Esophagus squamous epithelium (tissue), 5 donors: ENCODE measurements at places on chromosomes 7 and 10.

GRCh38 chr10:62912086-62912485 lies 95.9 kb upstream of the EGR2 start:
- H3K4me3 ChIP-seq: no peak overlapping the region
- H3K36me3 ChIP-seq: no peaks in the 10 kb centered on the region
- no peaks in the 10 kb centered on the region for H3K4me1 ChIP-seq
- no peak overlapping the region for H3K27ac ChIP-seq
- DNase-seq: no peak
- H3K27me3 ChIP-seq: no peaks in the 10 kb centered on the region

- no peak for DNase-seq
- no peak overlapping the region for H3K4me3 ChIP-seq
- no peaks in the 10 kb centered on the region for H3K27me3 ChIP-seq
- no peaks in the 10 kb centered on the region for H3K4me1 ChIP-seq
- no peaks in the 10 kb centered on the region for H3K36me3 ChIP-seq
These were observed 45.5 kb downstream of the CAV1 start for GRCh38 chr7:116570306-116570705.

DNA sequence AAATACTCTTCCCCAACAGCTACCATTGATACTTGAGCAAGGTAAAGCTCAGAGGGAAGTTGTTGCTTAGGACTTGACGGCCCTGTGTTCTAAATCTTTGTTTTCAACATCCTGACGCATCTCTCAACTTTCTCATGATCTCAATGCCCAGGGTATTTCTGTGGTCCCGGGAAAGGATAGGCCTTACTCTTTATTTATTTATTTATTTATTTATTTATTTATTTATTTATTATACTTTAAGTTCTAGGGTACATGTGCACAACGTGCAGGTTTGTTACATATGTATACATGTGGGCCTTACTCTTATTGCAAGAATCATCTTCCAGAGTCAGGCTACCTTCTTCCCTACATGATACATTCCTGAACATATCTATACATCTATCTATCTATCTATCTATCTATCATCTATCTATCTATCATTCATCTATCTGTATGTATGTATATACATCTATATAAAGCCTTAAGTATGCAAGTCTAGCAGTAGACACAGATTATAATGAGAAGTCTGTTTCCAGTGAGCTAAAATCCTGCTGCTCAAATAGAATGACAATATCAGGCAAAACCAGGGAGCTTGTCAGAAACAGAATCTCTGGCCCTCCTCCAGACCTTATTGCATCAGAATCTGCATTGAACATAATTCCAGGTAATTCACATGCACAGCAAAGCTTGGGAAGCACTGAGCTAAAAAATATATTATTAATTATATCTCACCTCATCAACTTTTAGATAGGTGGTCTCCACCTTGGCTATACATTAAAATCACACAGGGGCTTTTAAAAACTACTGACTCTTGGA lies 12.2 kb upstream of the CPA5 start:
- no peak overlapping the region for H3K27ac ChIP-seq
- DNase-seq: no peak
- no peaks in the 10 kb centered on the region for H3K4me1 ChIP-seq
- H3K36me3 ChIP-seq: no peaks in the 10 kb centered on the region
- no peaks in the 10 kb centered on the region for H3K27me3 ChIP-seq
- no peak overlapping the region for H3K4me3 ChIP-seq

DNA sequence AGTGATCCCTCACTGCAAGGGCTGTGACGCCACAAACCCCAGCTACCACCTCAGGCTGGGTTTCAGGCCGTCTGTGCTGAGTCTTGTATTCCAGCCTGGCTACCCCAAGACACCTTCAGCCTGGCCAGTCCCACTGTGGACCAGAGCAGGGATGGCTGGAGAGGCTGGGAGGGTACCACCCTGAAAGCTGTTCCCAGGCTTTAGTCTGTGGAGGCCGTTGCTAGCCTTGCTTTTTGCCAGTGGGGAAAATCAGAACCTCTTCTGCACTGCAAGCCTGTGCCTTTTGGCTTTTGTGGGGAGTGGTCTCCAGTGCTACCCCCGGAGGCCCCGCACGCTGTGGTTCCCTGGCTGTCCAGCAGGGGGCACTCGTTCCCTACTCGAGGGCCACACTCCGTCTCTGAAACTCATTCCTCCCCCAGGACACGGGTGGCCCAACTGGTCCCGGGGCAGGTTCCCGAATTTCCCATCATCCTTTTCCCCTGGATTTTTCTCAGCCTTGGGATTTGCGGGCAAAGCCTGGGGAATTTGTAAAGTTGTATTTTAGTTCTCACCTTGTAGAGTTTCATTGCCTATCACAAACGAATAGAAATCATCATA lies 128.4 kb upstream of the BTBD16 start:
- H3K27me3 ChIP-seq: no peaks in the 10 kb centered on the region
- no peak overlapping the region for H3K4me3 ChIP-seq
- H3K4me1 ChIP-seq: peaks cover 67% of the 10 kb centered on the region

- no peak for DNase-seq
- H3K4me3 ChIP-seq: no peak overlapping the region
- no peaks in the 10 kb centered on the region for H3K27me3 ChIP-seq
- H3K27ac ChIP-seq: no peak overlapping the region
These were observed 40.9 kb downstream of the MTURN start for GRCh38 chr7:30175636-30176147.

DNA sequence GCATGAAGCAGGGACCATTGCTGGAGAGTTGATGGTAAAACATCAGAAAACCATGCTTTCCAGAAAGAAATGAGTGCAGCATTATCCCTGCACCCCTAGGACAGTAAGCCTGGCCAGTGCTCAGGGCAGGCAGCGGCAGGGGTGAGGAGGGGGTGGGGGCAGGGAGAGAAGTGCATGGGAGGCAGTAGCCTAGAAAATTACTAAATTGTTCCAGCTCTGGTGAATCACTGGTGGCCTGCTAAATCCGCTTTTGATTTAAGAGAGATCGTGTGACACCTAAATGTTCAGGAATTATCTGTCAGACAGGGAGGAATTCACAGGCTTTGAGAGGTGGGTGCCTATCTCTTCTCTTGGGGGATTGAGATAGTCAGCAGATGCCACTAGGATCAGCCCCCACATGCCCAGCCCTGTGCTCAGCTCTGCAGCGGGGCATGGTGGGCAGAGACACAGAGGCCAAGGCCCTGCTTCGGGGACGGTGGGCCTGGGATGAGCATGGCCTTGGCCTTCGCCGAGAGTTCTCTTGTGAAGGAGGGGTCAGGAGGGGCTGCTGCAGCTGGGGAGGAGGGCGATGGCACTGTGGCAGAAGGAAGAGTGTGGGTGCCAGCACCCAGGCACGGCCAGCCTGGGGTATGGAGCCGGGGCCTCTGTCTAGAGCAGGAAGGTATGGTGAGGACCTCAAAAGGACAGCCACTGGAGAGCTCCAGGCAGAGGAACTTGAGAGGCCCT lies 5.0 kb upstream of the AQP1 start:
- no peak overlapping the region for H3K27ac ChIP-seq
- H3K4me1 ChIP-seq: peaks cover 44% of the 10 kb centered on the region
- DNase-seq: no peak
- no peaks in the 10 kb centered on the region for H3K27me3 ChIP-seq
- no peak overlapping the region for H3K4me3 ChIP-seq
- no peaks in the 10 kb centered on the region for H3K36me3 ChIP-seq

- DNase-seq: no peak
- no peak overlapping the region for H3K4me3 ChIP-seq
- no peaks in the 10 kb centered on the region for H3K36me3 ChIP-seq
- peaks cover 44% of the 10 kb centered on the region for H3K4me1 ChIP-seq
- H3K27me3 ChIP-seq: no peaks in the 10 kb centered on the region
These were observed 42.4 kb upstream of the TOMM7 start for GRCh38 chr7:22864855-22865601.

DNA sequence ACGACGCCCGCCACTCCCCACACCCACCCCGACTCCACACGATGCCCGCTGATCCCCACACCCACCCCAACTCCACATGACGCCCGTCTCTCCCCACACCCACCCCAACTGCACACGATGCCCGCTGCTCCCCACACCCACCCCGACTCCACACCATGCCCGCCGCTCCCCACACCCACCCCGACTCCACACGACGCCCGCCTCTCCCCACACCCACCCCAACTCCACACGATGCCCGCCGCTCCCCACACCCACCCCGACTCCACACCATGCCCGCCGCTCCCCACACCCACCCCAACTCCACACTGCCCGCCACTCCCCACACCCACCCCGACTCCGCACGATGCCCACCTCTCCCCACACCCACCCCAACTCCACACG lies 317.0 kb downstream of the DNAJB6 start:
- H3K4me3 ChIP-seq: no peak overlapping the region
- no peaks in the 10 kb centered on the region for H3K36me3 ChIP-seq
- H3K27ac ChIP-seq: no peak overlapping the region
- no peak for DNase-seq
- no peaks in the 10 kb centered on the region for H3K4me1 ChIP-seq
- H3K27me3 ChIP-seq: no peaks in the 10 kb centered on the region

DNA sequence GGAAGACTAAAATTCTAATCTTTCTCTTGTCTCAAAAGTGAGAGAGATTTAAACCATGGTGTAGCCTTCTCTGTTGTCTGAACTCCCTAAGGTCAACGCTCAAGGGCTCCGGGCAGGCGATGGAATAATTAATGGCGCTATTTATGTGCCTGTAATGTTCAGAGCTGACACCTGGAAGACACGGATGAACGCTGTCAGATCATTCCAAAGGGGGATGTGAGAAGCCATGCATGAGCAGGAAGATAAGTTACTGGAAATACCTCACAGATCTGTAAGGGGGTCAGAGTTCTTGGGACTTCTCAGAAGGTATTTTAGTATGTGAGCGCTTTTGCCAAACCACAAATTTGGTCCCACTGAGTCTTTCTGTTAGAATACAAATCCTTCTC lies 73.3 kb upstream of the MTPN start:
- H3K4me1 ChIP-seq: no peaks in the 10 kb centered on the region
- H3K27ac ChIP-seq: no peak overlapping the region
- no peak overlapping the region for H3K4me3 ChIP-seq
- no peaks in the 10 kb centered on the region for H3K27me3 ChIP-seq

DNA sequence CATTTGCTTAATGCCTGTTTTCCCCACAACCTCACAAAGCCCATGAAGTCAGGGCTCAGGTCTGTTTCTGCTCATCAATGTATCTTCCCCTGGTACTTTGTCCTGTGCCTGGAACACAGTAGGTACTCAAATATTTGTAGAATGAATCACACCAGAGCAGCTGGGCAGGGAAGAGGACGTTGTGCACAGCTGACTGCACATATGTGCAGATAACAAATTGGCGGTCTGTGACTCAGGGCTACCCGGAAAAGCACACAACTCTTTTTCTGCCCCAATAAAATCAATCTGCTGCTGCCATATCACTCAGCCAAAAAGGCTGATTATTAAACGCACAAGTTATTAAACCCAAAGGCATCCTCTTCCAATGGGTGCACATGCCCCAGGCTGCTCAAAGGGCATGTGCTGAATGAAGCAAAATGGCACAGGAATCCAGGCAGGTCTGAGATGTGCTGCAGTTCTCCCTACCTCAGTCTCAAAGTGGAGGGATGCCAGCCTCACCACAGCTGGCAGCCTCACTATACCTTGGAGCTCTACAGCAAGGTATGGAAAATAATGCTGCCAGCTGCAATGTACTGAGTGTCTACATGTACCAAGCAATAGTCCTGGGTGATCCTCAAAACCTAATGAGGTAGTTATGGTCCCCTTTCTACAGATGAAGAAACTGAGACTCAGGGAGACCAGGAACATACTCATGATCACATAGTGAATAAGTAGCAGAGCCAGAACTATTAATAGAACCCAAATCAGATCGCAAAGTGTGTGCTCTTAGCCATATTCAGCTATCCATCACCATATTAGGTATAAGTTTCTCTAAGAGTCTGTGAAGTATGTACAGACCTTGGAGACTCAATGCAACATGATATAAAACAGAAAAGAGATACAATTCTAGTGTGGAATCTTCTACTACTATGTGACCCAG lies 43.4 kb downstream of the SORBS1 start:
- peaks cover 66% of the 10 kb centered on the region for H3K4me1 ChIP-seq
- H3K36me3 ChIP-seq: no peaks in the 10 kb centered on the region

DNA sequence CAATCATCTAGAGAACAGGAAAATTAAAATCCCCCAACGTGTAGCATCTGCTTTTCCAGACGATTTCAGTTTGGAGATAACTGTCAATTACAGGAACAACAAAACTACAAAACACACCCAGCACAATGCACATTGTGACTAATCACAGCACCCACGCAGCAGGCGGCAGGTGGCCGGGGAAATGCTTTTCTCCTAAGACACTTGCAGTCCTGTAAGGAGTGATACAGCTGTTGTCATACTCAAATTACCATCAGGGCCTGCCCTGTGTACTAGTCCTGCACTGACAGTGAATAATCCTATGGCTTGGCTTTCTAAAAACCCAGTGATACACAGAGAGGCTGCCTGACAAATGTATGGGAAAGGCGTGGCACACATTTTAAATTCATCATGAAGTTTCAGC lies 37.8 kb downstream of the COBL start:
- DNase-seq: no peak
- H3K4me3 ChIP-seq: no peak overlapping the region
- no peaks in the 10 kb centered on the region for H3K27me3 ChIP-seq
- H3K4me1 ChIP-seq: peaks cover 5% of the 10 kb centered on the region
- no peaks in the 10 kb centered on the region for H3K36me3 ChIP-seq
- peak overlapping the region; percentile 10 for H3K27ac ChIP-seq

- no peaks in the 10 kb centered on the region for H3K36me3 ChIP-seq
- H3K27me3 ChIP-seq: no peaks in the 10 kb centered on the region
- no peak overlapping the region for H3K4me3 ChIP-seq
These were observed 261.8 kb upstream of the RNF32 start for GRCh38 chr7:156378806-156379205.

DNA sequence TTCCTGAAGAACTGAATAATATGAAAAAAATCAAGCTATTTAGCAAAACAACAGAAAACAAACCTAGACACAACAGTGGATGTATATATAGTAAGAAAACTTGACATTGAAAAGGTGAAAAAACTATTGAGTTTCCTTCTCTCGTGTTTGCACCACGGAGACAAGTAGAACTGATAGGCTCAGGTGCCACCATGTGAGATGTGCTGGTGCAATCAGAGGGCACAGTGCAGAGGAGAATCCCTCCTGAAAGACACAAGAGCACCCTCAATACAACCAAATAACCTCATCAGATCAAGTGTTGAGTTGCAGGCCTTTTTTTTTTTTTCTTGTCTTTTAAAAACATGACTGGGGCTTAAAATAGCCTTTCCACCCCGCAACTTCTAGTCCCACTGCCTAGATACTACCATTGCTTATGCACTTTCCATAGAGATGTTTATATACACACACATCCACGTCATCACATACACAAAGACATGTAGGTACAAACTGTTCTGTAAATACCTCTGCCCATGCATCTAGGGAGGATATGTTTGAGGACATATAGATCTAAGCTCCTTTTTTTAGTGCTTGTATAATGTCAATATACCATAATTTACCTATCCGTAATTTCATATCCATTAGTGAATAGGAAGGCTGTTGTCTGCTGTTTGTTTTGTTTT lies 54.1 kb downstream of the UBE2H start:
- no peak for DNase-seq
- H3K4me3 ChIP-seq: no peak overlapping the region
- H3K36me3 ChIP-seq: no peaks in the 10 kb centered on the region
